ENCODE measurements at places on chromosomes 12 and 14.

GRCh38 chr12:9928607-9929006, 3.6 kb downstream of the CLEC2A start:
- DNase-seq = no peak

GRCh38 chr12:106078358-106079010, 60.3 kb downstream of the NUAK1 start:
- no peak for DNase-seq

DNA sequence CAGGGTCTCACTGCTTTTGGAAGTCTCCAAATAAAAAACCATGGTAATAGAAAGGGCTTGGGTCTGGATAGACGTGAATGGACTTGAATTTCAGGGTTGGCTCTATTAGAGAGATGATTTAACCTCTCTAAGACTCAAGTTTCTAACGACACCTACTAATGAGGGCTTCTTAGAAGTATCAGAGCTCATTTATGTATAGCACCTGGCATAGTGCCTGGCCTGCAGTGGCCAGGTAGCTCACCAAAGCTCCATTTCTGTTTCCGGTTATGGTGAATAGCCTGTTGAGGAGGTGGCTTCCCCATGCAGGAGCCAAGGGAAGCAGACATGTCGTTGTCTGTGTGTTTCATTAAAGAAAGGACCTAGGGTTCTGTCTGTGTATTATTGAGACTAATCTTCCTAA, 108.6 kb downstream of the ETV6 start:
- no peak for DNase-seq

GRCh38 chr14:63788011-63788933, 60.4 kb upstream of the SGPP1 start:
- DNase-seq = no peak

- no peak for DNase-seq
Measured at GRCh38 chr14:104895786-104896661, 28.7 kb upstream of the PLD4 start.

DNA sequence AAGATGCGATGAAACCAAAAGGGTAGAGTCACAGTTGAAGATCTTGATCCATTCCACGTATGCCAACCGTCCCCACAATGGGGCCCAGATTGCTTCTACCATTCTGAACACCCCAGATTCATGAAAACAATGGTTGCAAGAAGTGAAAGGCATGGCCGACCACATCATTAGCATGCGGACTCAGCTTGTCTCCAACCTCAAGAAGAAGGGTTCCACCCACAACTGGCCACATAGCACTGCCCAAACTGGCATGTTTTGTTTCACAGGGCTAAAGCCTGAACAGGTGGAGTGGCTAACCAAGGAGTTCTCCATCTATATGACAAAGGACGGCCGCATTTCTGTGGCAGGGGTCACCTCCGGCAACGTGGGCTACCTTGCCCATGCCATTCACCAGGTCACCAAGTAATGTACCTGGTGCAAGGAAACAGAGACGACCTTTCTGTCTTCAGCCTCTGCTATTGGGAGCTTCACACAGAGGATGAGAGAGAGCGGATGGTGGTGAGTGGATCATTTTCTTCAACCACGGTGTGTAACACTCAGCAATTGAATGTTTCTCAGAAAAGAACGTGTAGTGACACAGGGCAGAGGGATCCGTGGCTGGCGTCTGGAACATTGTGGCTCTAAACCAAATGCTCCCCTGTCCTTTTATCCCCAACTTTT, 26.8 kb upstream of the CLEC2D start:
- DNase-seq = no peak

DNA sequence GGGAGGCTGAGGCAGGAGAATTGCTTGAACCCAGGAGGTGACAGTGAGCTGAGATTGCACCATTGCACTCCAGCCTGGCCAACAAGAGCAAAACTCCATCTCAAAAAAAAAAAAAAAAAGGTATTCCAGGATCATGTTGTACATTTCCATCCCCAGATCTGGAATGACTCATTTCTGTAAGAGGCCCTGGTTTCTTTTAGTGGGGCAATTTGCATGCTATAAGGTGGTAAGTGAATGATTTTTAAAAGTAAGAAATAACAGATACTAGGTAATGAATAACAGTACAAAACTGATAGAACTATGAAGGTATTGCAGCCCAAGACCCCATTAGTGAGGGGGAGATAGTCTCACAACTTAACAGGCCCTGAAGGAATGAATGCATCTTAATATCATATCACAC, 17.7 kb upstream of the ADCK1 start:
- DNase-seq = no peak

DNA sequence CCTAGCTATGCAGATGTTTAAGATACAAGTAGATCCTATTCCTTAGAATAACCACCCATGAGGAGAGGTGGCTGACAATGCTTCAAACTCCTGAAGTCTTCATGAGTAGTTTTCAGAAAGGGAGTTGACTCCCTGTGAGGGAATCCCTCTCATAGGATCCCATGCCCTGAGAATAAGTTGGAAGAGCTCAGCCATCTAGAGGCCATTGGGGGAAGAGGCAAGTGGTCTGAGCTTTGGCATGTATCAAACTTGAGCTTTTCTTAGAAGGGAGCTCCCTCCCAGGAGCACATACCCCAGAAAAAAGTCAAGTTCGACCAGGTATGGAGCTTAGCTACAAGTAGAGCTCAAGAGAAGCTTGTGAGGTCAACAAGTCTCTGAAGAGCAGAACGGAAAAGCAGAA, 165.7 kb upstream of the RBM19 start:
- no peak for DNase-seq

GRCh38 chr12:66664076-66664475, 14.8 kb downstream of the GRIP1 start:
- DNase-seq = no peak

Data from stimulated activated CD4-positive, alpha-beta T cell treated with anti-CD3 and anti-CD28 coated beads, Interleukin-2, amount 100 ng/mL, for 24 hours (primary cell).